ENCODE measurements at places on chromosomes 5 and 9.
A peak's percentile ranks its signal among the peaks of the same experiment; 100 is the strongest.

GRCh38 chr5:10632110-10632761 is 68.4 kb downstream of the ANKRD33B start:
- DNase-seq, result no peak

DNA sequence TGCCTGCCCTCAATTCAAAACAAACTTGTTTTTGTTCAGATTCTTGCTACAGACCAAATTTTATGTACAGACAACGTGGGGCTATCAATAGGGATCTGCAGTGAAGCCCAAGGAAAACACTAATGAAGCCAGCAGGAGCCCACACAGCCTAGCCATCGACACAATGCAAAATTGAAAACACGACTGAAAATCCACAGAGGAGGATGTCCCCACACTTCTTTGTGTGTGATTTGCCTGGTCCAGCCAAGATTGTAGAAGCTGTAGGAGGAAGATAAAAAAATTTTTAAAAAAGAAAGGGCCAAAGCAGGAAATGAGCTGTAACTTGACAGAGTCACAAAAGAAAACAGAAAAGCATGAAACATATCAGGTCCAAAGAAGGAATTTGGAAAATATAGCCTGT is 34.8 kb downstream of the HTR4 start:
- no peak for DNase-seq

DNA sequence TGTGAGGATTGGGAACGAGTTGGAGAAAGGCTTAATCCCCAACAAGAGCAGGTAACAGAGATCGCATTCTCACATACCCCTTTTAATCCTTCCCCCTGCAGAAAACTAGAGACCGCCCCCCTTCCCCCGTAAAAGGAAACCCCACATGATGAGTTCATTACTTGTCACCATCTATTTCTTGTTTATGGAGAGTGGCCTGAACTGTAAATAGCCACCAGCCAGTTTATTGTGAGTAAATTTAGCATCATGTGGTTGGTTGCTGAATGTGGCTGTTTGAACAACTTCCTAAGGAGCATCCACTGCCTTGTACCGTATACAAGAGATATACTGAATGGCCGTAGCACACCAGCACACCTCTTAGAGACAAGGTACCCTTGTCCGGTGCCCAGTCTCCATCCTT is 62.1 kb downstream of the TJP2 start:
- DNase-seq, result no peak

GRCh38 chr9:117278471-117279035 is 136.3 kb downstream of the ASTN2 start:
- no peak for DNase-seq

- DNase-seq, result no peak
These were observed 466.8 kb downstream of the DMAC1 start for GRCh38 chr9:7332780-7333179.

DNA sequence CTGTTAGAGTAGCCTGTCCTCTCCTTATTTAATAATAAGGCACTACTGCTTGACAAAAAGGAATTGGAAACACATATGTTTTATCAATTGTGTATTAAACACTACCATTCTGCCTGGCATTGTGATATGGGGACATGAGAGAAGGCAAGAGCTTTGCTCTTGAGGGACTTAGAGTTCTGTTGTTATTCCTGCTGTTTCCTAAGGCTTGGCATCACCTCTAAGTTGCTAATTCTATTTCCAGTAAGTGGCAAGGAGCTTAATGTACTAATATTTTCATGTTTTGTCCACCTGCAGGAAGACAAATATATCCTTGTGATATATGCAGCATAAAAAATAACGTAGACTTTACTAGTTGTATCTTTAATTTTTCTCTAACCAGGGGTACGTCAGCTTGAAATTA is 12.6 kb downstream of the HMGCR start:
- DNase-seq, result no peak

- no peak for DNase-seq
These were observed 19.4 kb downstream of the USP20 start for GRCh38 chr9:129854588-129855110.

- no peak for DNase-seq
These were observed 160.6 kb upstream of the GNA14 start for GRCh38 chr9:77808751-77809081.

DNA sequence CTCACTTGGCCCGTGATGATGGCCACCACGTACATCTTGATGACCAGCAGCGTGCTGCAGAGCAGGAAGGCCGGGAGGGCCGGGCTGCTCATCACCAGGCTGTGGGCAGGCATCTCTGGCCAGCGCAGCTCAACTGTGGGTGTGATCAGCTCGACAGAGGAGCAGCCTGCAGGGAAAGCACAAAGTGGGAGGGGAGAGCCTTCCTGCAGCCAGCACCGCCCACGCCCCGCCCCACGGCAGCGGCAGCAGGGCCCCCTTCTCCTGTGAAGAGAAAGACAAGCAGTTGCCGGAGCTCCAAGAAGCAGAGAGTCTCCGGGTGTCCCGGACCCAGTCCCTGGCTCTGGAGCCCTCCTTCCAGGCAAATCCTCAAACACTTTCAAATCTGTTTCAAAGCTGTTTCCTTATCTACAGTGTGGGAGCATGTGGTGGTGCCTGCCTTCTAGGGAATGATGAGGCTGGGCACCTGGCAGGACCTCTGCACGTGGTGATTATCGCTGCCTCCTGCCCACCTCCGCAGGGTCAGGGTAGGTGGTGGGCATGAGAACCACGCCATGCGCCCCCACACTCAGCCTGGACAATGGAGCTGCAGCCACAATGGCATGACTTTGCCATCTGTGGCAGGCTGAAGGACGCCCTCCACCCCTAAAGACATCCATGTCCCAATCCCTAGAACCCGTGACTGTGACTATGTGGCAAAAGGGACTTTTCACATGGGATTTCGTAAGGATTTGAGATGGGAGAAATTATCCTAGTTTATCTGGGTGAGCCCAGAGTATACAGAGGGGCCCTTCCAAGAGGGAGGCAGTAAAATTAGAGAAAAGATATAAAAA is at the start of gene PTGES:
PTGES (minus strand) TSS at position 143 of the 830 bp plus-strand sequence; CDS start at position 113, 30 bp downstream.
- peak; percentile 22 for DNase-seq

Data from stimulated activated CD8-positive, alpha-beta memory T cell treated with anti-CD3 and anti-CD28 coated beads, Interleukin-4, amount 100 ng/mL, for 1 hour (primary cell).